T47D (cell line): ENCODE measurements at places on chromosomes 2 and 18.

DNA sequence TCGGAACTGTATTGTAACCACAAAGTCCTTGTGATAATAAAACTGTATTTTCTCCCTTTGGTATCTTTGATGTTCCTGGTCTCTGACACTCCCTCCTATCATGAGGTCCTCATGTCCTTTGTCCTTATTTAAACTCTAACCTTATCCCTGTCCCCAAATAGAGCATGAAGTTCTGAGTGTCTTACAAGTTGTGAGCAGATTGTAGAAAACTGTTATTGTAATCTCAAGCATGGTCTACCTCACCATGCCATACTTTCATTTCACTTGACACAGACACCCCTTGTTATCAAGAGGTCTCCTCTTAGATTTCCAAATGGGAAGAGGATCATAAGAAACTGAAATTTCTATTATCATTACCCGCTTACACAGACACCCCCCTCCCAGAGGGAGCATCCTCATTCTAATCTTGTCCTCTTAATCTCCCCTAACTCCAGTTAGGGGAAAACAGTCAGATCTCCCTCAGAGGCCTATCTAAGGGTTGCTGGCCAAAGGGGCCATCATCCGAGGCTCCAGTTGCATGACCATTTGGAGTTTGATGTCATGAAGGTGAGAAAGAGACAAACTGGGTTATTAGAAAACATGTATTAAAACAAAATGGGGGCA lies 29.0 kb downstream of the MYO3B start:
- DNase-seq, result no peak

- no peak for DNase-seq
These were observed 26.9 kb downstream of the CRIM1 start for GRCh38 chr2:36382472-36382871.

GRCh38 chr2:202317080-202317857 lies 51.7 kb downstream of the NOP58 start:
- DNase-seq, result peak; percentile 48

- no peak for DNase-seq
These were observed 769.9 kb upstream of the FSHR start for GRCh38 chr2:49924044-49924817.

DNA sequence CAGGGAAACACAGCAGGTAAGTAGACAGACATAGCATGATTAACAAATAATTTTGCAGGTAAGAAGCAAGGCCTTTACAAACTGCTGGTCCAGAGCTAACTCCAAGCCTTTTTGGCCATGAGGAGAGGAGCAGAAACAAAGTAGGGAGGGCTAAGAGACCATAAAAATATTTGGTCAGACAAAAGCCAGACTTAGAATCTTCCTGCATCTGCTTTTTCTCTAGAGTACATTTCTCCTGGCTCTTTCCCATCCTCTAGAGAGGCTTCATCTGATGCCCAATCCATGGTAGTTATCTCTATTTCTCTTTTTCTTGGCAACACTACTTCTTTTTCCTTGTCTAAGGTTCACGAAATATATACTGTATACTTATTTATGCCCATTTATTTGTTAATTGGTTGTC lies 577.1 kb downstream of the PIK3C3 start:
- no peak for DNase-seq

DNA sequence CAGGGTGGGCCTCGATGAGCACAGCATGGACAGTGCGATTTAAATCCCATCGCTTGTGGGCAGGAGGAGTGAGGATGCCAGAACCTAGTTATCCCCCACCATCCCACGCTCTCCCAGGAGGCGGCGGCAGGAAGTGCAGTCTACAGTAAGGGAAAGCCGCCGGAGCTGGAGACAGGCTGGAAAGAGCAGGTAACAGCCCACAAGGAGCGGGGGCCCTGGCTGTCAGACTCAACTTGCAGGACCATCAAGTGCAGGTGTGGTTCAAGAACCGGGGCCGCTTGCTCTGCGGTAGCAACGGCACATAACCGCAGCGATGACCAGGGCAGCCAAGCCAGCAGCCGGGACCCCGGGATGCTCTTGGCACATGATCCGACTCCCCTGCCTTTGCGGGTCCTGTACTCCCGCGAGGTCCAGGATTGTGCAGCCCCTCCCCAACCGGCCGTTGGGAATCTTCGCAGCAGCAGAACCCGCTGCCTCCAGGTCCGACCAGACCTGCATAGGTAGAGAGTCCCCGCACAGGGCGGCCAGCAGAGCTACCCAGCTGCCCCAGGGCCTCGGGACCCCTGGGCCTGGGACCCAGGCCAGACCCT lies 82.1 kb downstream of the BIN1 start:
- no peak for DNase-seq

DNA sequence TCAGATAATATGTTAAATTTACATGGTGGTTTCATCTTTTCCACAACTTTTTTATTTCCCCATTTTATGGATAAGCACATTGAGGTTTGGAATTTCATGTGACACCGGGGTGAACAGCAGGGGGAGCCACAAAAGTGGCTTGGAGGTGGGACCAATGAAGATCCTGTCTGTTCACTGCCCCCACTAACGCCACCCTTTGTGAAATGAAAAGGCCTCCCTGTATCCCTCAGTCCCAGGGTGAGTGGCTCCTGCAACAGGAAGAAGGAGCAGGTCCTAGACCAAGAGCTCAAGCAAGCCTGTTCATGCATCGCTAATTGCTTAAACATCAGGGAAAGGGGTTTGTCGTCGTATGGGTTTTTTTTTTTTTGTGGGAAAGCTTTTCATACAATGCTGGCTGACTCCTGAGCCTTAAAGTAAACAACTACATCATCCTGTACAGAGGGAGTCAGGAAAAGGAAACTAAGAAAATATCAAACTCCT lies 267.8 kb upstream of the EPAS1 start:
- no peak for DNase-seq
